NCI-H69 (cell line): ENCODE measurements at places on chromosomes 11 and 22.

DNA sequence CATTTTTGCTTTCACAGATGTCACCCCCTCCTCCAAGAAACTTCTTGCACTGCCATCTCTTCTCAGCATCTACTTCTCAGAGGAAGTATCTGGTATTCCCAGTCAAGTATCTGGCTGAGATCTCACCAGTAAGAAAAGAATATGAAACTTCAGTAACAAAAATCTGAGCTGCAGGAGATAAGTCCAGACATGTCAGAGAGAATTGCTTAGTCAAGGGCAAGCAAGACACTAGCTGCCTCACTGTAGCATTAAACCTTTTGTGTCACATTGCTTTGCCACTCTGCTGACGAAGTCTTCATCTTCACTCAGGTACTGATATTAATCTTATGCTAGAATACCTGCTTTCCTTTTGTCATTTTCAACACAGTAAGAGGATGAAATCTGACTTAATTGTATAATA is 70.6 kb upstream of the ZC3H12C start:
- DNase-seq, result no peak

DNA sequence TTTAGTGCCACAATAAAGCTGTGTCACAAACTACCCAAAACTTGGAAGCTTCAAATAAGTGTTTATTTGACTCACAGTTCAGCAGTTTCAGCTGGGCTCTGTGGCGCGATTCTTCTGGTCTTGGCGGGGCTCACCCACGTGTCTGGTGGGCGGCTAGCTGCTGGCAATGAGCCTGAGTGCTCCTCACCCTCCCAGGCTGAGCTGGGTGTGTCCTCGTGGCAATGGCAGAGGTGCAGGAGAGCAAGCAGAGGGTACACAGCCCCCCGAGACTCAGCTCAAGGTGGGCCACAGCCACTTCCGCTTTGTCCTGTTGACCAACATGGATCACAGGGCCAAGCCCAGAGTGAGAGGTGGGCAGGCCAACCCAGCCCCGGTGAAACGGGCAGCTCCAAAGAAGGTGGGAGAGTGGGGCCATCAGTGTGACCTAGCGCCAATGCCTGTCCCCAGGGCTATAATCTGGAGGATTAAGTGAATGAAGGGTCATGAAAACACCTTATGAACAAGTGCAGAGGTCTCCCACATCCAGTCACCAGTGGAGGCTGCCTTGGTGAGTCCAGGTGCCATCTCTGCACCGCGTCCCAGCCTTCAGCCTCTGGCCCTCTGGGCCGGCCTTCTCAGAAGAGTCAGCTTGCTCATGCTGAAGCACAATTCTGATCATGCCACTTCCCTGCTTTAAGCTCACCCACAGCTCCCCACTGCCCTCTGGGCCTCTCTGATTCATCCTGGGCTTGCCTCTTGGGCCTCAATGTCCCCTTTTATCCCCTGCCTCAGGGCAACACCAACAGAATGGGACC is 74.6 kb upstream of the RTL6 start:
- no peak for DNase-seq

DNA sequence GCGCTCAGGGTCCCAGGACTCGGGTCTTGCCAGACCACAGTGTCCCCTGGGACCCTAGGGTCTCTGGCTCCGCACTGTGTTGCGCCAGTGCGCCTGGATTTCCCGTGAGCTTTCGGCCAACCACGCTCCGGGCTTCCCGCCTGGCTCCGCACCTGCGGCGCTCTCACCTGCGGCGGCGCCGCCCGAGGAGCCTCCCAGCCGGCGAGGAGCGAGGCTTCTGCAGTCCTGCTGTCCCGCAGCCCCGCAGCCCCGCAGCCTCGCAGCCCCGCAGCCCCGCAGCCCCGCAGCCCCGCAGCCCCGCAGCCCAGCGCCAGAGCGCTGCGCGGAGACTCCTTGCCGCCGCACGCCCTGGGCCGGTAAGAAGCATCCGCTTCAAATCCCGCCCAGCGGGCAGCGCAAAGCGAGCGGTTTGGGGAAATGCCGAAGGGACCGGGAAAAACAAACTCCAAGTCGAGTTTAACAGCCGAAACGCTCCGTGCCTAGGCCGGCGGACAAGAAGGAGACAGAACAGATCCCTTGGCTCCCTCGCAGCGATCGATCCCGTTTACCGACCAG is 939 bp downstream of the ALX4 start:
- DNase-seq, result no peak

DNA sequence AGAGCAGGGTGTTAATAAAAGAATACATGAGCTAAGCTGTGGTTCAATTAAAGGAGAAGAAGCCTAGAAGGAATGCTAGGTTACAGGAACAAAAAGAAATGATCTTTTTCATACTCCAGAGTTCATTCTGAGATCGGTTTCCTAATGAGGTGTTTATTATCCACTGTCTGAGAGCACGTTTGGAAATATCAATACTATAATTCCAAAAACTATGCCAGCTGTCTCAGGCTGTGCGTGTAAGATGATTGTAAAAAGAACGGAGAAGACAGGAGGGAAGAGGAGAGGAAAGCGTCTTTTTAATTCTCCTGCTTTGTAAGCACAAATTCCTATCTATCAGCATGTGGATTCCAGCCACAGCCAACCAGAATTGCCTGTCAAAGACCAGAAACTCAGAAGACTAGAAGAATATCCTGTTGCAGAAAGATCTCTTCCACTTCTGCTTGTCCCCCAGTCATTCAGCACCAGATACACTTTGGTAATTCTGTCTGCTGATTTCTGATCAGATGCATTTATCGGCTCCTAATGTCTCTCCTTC is 25.7 kb downstream of the APOL5 start:
- DNase-seq, result no peak

DNA sequence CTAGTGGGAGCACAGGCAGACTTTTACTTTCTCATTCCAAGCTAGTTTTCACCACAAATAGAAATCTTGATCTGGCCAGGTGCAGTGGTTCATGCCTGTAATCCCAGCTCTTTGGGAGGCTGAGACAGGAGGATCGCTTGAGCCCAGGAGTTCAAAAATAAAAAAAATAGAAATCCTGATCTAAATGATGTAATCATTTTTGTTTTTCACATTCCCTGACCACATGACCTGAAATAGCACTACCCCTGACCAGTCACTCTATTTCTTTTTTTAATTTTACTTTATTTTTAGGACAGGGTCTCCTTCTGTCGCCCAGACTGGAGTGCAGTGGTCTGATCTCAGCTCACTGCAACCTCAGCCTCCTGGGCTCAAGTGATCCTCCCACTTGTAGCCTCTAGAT is 2.3 kb upstream of the TCN2 start:
- no peak for DNase-seq

GRCh38 chr22:47071078-47071806 is 308.8 kb downstream of the TBC1D22A start:
- DNase-seq, result no peak

DNA sequence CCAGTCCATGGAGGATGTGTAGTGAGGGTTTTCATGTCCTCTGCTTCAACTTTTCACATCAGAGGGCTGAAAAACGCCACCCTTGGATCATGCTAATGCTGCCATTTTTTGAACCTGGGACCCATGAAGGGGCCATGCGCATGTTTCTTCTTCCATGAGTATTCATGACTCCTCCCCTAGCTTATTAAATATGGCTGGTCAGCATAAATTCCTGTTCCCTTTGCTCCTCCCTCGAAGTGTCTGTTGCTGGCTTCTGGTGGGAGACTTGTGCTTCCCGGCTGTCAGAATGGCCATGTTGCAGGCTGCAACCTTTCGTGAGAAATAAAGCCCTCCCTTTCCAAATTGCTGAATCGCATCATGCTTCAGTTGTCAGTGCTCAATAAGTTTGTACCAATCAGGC is 711.2 kb upstream of the KIRREL3 start:
- no peak for DNase-seq

DNA sequence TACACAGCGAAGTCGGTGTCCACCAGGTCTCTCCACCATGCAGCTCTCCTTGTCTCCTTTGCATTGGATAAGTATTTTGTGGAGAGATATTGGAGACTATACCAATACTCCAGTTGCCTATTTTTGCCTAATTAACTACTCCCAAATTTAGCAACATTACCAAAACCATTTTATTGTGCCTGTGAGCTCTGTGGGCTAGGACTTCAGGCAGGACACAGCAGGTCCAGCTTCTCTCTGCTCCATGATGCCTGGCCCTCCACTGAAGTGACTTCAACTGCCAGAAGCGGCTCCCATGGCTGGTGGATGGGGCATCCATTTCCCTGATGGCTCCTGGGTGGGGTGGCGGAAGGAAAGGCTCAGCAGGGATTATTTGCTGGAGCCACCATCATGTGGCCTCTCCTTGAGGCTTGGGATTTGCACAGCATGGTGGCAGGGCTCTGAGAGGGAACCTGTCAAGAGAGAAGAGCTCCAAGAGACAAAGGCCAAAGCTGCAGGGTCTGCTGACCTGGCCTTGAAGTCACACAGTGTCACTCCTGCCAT is 36.9 kb upstream of the MAPK1 start:
- DNase-seq, result no peak

DNA sequence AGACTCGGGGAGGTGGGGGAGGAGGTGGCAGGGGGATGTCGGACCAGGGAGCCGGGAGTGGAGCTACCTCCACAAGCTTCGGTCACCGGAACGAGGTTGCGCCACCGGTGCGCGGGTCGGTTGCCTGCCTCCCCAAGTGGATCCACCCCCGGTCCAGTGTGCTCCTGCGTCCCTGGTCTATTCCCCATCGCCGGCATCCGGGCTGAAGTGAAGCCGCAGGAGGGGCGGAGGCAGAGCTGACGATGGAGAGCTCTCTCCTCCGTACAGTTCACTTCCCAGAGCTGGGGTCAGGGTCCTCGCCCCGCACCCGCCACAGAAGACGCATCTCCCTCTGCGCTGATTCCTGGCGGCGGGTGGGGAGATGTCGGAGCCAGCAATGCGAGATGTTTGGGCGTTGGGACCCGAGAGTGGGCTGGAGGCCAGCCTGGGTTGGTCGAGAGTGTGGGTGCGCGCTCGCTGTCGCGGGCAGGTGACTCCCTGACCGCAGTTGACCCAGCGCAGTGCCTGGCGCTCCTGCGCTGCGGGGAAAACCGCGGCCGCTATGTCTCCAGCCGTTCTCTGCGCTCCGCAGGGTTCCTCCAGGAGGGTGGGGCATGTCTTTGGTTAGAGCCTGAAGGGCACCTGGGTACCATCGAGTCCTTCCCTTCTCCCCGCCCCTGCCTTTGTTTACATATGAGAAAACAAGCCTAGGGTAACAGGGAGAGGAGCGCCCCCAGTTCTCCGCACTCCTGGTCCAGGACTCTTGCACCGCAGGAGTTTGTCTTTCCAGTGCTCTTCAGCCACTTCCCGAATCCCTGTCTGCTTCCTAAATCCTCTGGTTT is 1.7 kb downstream of the C11orf96 start:
- peak; percentile 66 for DNase-seq

GRCh38 chr11:61985869-61986268 is 18.4 kb upstream of the FTH1 start:
- no peak for DNase-seq

DNA sequence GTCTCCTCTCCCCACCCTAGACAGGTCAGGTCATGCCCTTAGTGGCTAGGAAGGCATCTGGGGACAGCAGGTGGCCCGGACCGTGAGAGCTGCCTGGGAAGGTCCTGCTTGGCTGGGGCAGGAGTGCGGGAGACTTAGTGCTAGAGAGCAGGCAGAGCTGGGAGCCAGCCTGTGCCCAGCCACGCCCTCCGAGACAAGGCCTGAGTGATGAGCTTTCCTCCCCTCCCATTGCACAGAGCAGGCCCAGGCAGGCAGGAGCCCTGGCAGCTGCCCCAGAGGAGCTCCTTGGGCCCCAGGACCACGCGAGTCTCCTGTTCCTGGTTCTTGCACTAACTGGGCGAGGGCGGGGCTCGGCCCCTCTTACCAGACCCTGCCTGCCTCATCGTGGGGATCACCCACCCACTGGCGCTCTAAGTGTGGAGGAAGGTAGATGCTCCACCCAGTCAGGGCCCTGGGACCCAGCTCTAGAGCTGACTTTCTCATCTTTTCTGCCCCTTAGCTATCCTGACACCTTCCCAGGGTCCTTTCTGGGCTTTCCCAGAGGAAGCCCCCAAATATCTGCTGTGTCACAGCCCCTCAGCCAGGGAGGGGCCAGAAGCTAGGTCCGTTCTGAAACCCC is 44.9 kb downstream of the MACROD1 start:
- peak; percentile 68 for DNase-seq

DNA sequence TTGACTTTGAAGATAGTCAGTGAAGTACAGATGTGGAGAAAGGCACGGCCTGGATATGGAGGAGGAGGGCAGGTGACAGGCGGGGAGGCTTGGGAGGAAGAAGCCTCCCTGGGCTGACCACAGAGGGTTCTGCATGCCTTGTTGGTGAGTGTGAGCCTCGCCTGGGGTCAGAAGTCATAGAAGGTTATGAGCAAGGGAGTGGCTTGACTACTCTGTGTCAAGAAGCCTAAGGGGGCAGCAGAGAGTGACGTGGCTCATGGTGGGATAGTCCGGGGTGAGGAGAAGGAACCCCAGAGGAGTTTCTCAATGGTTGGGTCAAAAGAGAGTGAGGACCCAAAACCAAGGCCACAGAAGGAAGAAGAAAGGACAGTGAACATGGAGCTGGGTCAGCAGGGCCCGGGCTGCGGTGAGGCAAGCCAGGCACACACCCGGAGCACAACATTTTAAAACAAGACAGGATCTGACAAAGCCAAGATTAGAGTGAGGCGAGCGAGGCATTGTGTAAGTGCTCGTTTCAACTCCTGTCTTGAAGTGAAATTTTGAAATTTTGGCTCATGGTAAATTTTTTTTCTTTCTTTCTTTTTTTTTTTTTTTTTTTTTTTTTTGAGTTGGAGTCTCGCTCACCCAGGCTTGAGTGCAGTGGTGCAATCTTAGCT is 31.9 kb downstream of the PDGFB start:
- DNase-seq, result no peak

DNA sequence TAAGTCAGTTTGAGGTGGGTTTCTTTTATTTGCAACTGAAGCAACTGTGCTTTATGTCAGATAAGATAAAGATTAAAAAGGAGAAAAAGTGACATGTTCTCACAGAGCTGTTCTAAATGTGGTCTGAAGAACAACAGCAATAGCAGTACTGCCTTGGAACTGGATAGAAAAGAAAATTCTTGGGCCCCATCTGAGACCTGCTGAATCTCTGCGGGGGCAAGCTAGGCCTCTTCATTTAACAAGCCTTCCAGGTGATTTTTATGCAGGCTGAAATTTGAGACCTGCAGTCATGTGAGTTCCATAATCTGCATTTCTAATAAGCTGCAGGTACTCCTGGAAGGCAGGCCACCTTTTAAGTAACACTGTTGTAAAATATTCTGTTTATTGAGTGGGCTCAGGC is 91.4 kb upstream of the CTSC start:
- DNase-seq, result peak; percentile 69

GRCh38 chr11:113675003-113675561 is 31.0 kb downstream of the TMPRSS5 start:
- DNase-seq, result no peak

GRCh38 chr22:49488943-49489342 is 338.7 kb downstream of the BRD1 start:
- no peak for DNase-seq

DNA sequence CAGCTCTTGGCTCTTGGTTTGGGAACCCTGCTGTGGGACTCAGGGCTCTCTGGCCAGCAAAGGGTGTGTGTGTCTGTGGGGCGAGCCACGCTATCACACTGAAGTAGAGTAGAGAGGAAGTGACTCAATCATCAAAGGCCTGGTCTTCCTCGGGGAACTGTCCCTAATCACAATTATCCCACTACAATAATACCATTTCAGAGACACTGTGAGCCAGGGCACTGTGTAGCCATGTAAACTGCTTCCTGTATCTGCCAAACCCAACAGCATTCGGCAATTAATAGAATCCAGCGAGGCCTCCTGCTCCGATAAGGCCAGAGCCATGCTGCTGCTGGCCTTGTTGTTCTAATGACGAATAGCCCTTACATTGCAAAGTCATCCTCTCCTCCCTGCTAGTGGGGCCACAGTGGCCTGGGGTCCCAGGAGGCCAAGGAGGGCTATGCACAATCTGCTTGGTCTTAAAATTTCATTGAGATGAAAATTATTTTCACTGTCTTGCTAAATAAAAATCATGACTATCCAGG is 49.8 kb upstream of the LMO2 start:
- DNase-seq, result no peak

GRCh38 chr11:121356357-121356756 is 63.8 kb downstream of the SC5D start:
- no peak for DNase-seq
